ENCODE measurements at places on chromosomes 2 and 18. TPM values are rescaled to one million over a fixed set of nuclear protein-coding genes. Genes with fewer than 3 reads are reported as not detected.

DNA sequence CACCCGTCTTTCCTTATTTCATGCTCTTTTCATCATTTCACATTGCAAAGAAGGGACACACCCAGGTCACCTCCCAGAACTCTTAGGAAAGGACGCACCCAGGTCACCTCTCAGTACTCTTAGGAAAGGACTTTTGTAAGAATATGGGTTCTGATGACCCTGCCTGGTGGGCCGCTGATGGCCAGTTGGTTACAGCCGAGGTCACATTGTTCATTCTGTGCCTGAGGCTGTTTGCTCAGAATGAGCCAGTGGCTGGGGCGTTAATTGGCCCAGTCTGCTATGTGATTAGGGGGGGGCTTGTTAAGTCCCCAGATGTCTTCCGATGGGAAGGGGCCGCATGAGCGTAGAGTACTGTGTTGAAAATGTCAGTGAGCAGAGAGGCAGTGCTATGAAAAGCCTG is 9.4 kb downstream of the MLPH start:
- DNase-seq, result no peak

DNA sequence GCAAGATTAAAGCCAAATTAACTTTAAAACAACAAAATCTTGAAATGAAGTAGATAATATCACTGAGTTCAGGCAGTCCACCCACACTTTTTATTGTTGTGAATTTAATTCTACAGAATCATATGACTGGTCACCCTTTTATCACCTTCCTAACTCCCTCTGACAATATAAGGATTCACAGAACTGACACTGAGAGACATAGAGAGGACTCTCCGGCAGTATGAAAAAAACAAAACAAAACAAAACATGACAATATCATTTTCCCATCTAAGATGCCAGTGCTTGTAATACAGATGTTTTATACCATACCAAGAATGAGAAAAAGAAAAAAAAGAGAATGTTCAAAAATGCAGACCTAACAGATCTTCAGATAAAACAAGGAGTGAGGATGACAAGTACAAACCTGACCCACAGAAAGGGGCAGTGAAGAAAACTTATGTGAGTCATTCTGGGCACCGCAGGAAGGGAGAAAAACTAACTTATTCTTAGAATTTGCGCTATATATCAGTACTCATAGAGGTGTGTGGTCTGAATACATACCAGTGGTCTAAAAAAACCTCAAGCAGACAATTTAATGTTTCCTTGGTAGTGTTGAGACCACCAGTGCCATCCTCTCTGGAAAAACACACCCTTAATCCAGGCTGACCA is 136.6 kb downstream of the ZAP70 start:
- DNase-seq, result no peak

Gene CPO
- not detected for polyA plus RNA-seq

DNA sequence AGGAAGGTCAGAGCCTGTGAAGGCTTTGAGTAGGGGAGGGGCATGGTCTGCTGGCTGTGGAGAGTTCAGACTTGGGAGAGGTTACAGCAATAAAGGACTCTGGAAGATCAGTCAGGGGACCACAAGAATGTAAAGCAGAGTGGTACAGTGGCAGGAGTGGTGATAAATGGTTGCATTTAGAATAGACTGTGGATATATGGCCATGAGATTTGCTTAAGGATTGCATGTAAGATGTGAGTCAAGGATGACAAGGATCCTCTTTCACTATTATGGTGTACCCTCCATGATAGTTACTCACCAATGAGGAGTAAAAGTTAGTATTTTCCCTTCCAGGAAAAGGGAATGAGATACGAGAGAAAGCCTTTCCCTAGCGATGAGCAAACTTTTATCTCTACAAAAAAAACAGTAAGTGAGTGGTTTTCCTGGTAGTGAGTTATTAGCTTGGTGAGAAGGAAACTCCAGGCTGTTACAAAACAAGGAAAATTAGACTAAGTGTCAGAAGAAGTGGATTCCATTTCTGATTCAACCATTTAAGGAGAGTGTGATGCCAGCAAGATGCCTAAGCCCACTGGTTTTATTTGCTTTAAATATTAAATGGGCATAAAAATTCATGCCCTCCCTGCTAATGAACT is 818.0 kb upstream of the ACVR2A start:
- no peak for DNase-seq

Gene L3MBTL4
- not detected for polyA plus RNA-seq

Gene ELMOD3
- 26.3 TPM for polyA plus RNA-seq

- DNase-seq, result no peak
Observed at GRCh38 chr2:643761-644160, 33.4 kb downstream of the TMEM18 start.

Gene STARD6
- not detected for polyA plus RNA-seq

Gene SNTG2
- polyA plus RNA-seq, result 0.43 TPM

- DNase-seq, result no peak
Observed at GRCh38 chr2:224062481-224063297, 23.6 kb upstream of the SERPINE2 start.

GRCh38 chr2:16104315-16104948 is 164.1 kb downstream of the MYCN start:
- no peak for DNase-seq

DNA sequence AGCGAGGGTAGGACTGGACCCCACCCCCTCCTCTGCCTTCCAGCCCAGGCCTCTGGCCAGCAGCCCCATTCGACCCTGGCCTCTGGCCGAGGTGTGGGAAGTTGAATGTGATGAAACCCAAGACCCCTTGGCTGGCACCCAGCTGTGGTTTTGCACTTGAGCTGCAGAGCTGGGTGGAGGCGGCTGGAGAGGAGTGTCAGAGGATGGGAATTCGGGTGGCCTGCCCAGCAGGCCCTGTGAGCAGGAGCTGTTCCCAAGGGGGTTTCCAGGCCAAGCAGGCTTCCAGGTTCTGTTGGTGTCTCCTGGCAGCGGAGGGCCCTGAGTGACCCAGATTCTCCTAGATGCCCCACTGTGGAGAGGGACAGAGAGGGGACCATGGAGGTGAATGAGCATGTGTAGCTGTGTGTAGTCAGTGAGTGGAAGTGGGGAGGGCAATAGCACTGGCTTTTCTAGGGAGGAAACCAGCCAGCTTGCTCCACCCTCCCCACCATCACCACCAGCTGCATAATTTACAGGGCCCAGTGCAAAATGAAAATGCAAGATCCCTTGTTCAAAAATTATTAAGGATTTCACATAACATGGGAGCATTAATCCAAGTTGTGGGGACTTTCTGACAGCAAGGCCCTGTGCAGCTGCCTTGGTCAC is 172.2 kb upstream of the HAAO start:
- peak; percentile 85 for DNase-seq

Gene OR6B2
- not detected for polyA plus RNA-seq

- DNase-seq, result no peak
Observed at GRCh38 chr18:63199743-63200241, 119.8 kb downstream of the BCL2 start.

GRCh38 chr18:55262021-55262560 is 302.8 kb upstream of the CCDC68 start:
- DNase-seq, result no peak

DNA sequence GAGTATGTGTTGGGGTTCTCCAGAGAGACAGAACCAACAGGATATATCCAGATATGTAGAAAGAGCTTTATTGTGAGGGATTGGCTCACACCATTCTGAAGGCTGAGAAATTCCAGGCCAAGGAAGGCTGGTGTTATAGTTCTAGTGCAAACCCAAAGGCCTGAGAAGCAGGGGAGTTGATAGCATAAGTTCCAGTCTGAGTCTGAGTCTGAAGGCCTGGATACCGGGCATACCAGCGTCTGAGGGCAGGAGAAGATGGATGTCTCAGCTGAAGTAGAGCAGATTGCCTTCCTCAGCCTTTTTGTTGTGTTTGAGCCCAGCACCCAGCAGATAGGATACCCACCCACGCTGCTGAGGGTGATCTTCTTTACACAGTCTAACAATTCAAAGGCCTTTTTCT is 211.7 kb upstream of the RASGRP3 start:
- DNase-seq, result no peak

Gene FOXI3
- not detected for polyA plus RNA-seq

GRCh38 chr18:25678221-25678620 is 326.3 kb upstream of the ZNF521 start:
- DNase-seq, result no peak

Measured in BJ (cell line).